Activated CD8-positive, alpha-beta memory T cell treated with anti-CD3 and anti-CD28 coated beads for 1 hour (primary cell): ENCODE measurements at places on chromosomes 11 and 22.
A peak's percentile ranks its signal among the peaks of the same experiment; 100 is the strongest.

DNA sequence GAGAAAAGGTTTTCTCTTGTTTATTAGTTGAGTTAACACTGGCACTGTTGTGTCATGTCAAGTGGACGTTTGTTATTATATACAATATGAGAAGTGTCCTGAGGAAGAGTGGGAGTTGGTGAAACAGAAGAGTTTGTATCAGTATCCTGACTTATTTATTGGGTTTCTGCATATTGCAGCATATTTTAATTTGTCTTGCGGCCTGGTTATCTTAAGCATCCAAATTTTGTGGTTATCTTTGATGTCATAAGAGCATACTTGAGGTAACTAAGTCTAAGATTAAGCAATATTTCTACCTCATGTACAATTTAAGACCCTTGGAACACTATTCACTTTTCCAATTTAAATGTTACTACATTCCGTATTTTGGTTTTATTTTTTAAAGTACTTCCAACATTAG lies 103.5 kb downstream of the DDX10 start:
- DNase-seq = no peak

DNA sequence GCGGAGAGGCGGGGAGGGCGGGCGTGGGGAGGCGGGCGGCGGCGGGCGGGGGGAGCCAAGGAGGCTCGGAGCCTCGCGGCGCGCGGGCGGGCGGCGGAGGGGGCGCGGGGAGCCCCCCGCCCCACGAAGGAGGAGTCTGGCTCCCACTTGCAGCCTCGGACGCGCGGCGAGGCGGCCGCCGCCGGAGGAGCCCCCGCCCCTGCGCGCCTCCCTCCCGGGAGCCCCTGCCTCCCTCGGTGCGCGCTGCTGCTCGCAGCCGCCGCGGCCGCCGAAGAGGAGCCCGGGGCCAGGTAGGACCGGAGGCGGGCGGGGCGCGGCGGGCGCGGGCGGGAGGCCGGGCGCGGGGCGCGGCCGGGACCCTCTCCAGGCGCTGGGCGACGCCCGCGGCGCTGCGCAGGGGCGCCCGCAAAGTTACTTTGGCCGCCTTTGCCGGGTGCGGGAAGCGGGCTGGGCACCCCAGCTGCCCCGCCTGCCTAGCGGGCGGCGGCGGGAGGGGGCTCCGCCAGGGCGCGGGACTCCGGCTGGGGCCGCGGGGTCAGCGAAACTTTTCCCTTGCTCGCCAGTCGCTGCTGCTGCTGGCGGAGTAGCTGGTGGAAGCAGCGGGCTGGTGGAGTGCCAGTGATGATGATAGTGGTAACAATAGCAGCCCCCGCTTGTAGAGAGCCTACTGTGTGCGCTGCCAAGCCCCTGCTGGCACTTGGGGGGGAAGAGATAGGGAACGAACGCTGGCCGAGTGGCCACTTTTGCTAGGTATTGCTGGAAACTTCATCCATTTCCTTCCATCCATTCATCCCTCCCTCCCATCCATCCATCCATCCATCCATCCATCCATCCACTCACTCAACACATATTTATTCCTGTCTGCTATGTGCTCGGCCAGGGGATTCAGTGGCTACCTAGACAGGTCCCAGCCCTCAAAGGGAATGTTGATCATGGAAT lies at the start of gene MPPED1:
Gene MPPED1 (plus strand): TSS at position 146 of the 939 bp plus-strand sequence. CDS start 12,972 bp downstream, outside the sequence.
- DNase-seq = no peak

DNA sequence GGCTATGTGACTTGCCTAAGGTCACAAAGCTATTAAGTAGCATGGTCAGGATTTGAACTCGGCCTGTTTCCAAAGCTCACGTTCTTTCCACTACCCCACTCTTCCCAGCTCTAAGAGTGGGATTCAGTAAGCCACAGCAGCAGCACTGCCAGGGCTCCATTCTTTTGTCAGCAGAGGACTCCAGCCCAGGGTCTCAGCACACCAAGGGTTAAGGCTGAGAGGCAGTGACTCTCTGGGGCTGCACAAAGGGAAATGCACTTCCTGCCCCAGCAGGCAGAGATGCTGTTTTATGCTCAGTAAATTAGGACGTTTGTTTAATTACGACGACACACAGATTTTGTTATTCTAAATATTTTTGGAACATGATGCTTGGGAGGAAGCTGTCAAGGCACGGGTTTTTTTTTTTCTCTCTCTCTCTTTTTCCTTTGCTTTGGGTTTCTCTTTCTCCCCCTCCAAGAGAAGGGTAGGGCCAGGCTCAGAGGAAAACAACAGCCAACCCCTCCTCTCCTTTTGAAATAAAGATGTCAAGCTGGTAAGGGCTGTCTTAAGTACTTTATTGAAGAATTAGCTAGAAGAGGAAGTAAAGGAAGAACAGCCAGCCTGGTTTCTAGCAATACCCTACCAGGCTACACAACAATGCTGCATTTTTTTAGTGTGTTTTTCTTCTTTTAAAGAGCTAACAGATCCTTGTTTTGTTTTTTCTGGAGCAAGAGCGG lies 2.8 kb downstream of the MYH9 start:
- DNase-seq = no peak

- no peak for DNase-seq
Observed at GRCh38 chr11:1803246-1803645, 31.5 kb upstream of the SYT8 start.

GRCh38 chr11:126608658-126609057 lies 253.2 kb downstream of the ST3GAL4 start:
- DNase-seq = no peak

DNA sequence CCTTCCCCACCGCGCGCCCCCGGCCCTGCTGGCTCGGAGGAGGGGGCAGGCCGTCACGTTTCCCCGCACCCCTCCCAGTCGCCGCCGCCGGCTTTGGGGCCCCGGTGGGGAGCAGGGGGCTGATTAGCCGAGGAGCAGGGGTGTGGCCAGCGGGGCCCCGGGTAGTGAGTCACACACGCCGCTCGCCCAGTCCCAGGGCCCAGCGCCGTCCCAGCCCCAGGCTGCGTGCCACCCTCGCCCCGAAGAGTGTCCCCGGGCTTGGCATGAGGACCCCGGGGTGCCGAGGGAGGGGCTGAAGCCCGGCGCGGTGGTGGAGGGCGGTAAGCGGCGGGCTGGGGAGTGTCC lies 34.4 kb downstream of the PRDM11 start:
- peak; percentile 2 for DNase-seq

- DNase-seq = no peak
Observed at GRCh38 chr11:96189351-96189750, 153.6 kb downstream of the MAML2 start.

DNA sequence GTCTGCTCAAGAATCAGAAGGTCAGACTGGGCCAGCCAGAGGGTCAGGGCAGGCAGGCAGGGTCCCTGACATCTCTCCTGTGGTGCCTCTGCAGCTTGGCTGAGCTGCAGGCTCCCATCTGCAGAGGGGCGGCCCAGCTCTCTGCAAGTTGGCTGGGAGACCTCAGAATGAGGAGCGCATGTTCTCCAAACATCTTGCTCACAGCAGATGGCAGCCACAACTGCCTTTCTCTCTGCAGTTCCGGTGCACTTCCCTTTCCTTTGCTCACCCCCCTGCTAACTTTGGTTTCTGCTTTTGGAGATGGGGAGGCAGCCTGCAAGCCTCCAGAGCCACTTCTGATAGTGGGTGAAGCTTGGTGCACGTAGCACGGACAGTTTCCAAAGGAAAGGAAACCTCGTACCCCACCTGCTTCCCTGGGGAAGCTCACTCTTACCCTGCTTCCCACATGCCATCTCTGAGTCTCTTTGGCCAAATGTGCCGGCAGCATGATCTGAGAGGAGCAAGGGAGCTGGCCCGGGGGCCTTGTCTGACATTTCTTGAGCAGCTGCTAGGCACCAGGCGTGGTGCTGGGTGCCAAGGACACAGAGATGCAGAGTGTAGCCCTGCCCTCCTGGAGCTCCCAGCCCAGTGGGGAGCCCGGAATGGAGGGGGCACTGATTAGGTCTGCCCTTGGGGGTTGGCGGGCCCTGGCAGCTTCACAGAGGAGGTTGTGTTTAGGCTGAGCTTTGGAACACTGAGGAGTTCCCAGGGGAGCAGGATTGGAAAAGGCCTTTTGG lies 18.2 kb downstream of the DAGLA start:
- DNase-seq = no peak

GRCh38 chr11:94678901-94679300 lies 89.3 kb upstream of the AMOTL1 start:
- no peak for DNase-seq

GRCh38 chr11:27201454-27202302 lies 161.1 kb downstream of the BBOX1 start:
- no peak for DNase-seq

DNA sequence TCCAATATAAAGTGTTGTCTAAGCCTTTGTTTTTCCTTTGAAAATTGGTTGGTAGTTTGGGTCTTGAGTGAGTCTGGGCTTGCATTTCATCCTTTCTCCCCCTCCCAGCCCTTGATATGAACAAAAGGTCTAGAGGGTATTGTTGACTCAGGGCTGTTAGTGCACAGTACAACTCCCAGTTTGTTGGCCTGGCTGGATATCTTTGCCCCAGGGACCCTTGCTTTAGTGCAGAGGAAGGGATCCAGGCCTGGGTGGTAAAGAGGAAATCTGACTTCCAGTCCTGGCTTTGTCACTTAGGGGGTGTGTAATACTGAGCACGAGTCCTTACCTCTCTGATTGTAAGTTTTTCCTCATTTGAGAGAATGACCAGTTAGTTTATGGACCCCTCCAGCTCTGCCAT lies 330.4 kb downstream of the TMEM135 start:
- DNase-seq = no peak

- no peak for DNase-seq
Observed at GRCh38 chr11:116693102-116693570, 79.7 kb downstream of the BUD13 start.

GRCh38 chr11:128809128-128809527 lies 58.0 kb downstream of the KCNJ1 start:
- no peak for DNase-seq

DNA sequence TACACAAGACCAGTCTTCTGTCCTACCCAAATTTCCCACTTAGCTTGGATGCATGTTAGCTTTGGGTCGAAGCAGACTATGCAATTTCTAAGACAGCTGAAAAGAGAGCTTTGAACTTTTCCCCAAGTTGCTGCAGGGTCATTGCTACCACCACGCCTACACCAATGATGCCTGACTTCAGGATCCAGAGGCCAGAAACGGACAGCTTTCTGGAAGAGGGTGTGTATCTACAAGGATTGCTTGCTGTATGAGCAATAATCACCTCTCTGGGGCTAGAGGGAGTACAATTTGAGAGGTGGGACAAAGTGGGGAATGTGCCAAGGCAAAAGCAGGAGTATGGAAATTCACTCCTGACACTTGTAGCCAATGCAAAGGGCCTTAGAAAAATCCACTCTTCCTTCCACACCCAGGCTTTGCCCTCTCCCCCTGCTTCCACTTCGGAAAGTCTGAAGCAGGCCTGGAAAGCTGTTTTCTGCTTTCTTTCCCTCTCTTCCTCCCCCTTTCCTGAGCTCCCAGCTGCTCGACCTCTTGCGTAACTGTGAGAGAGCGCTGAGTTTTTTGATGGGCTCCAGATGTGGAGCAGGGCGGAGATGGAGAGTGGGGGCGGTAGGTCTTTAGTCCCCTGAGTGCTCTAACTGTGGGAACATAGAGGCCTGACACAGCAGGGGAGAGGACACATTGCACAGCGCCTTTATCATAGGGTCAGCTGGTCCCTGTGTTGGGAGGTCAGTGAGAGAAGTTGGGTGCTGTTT lies 2.1 kb upstream of the PHLDB1 start:
- DNase-seq = no peak

- DNase-seq = no peak
Observed at GRCh38 chr11:44986315-44986714, 35.6 kb upstream of the TP53I11 start.

DNA sequence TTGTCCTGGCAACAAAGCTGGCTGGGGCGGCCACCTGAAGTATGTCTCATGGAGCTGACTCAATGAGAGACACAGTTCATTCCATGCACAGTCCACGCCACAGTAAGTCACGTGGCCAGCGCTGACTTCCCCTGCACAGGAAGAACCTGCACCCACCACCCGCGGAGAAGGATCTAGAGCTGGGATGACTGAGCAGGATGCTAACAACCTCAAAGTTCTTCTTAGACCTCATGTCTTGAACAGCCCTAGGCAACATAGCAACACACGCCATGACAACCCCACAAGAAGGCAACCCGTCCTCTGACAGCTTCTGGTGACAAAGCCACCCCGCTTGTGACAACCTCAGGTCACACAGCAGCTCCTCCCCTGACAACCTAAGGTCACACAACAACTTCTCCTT lies 76.9 kb upstream of the B3GAT1 start:
- no peak for DNase-seq

DNA sequence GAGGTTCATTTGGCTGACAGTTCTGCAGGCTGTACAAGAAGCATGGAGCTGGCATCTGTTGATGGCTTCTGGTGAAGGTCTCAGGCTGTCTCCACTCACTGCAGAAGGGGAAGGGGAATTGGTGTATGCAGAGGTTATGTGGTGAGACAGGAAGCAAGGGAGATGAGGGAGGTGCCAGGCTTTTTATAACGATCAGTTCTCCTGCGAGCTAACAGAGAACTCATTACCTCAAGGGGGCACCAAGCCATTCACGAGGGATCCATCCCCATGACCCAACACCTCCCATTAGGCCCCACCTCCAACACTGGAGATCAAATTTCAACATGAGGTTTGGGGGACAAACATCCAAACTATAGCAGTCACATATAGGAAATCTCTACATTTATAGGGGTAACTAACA lies 38.7 kb upstream of the E2F8 start:
- no peak for DNase-seq

- DNase-seq = no peak
Observed at GRCh38 chr11:71474141-71474770, 21.3 kb downstream of the NADSYN1 start.

DNA sequence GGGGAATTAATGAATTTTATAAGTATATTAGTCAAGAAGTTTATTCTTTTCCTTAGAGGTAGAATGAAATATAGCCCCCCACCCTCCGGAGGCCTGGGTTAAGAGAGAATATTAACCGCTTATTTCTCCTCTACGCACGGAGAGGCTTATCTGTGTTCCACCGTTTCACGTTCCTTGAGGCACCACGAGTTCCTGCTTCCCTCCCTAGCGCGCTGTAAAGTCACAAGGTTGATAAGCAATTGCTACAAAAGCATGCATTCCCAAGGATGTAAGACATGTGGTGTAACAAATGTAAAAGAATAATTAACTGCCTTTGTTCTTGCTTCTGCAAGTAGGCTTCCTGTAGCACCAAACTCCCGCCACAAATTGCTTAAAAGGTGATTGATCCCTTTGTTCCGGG lies 1.5 kb upstream of the ANKRD42 start:
- DNase-seq = no peak

GRCh38 chr11:69545976-69546617 lies 64.6 kb downstream of the LINC01488 start:
- no peak for DNase-seq

DNA sequence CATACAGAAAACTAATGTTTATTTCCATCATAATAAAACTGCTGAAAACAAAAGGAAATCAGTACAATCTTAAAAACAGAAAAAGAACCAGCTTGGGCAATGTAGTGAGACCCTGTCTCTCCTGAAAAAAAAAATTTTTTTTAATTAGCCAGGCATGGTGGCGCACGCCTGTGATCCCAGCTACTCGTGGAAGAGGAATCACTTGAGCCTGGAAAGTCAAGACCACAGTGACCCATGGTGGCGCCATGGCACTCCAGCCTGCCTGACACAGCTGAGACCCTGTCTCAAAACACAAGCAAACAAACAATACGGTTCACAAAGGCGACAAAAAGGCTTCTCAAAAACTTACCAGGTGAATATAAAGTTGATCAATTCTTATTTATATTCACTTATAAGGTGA lies 289.7 kb downstream of the BRD1 start:
- DNase-seq = no peak

GRCh38 chr22:45069925-45070324 lies 60.1 kb upstream of the PHF21B start:
- DNase-seq = no peak
